Fibroblast of skin of right biceps (primary cell): ENCODE measurements at places on chromosomes 7 and 10.

GRCh38 chr10:9147475-9147874, 1093.0 kb downstream of the GATA3 start:
- no peak for DNase-seq

- DNase-seq: peak; percentile 8
These were observed 2.8 kb downstream of the ZNF248 start for GRCh38 chr10:37854626-37855025.

DNA sequence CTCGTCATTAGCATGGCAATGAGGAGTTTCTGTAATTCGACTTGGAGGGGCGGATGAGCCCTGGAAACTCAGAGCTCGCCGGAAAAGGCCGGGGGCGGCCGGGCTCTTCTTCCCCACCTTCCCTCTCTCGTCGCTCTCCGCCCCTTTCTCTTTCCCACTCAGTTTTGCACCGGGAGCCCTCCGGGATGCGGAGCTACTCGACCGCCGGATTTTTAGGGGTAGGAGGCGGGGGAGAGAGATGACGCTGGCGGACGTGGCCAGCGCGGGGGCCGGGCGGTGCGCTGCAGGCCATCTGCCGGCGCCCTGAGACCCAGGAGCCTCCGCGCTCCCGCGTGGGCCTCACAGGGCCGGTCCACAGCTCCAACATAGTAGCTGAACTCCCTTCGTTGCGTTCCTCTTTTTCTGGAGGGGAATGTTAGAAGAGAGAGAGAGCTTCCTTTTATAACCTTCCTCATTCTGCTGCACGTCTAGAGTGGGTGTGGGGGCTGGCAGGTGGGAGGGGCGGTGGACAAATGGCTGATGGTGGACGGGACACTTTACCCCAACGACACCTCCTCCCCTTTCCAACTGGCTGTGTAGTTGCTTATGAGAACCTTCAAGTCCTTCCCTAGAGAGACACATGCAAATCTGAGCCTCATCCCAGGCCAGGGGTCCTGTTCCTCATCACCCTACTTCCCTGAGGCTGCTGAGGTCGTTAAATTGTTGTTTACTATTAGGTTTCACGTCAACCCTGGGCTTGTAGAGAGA, 1.1 kb upstream of the HOXA1 start:
- DNase-seq: no peak

- DNase-seq: peak; percentile 79
These were observed 87.8 kb downstream of the CHRM2 start for GRCh38 chr7:136956232-136956631.

- DNase-seq: no peak
These were observed 389.4 kb upstream of the AUTS2 start for GRCh38 chr7:69208848-69209247.

GRCh38 chr7:108382932-108383331, 73.3 kb downstream of the NRCAM start:
- DNase-seq: no peak

DNA sequence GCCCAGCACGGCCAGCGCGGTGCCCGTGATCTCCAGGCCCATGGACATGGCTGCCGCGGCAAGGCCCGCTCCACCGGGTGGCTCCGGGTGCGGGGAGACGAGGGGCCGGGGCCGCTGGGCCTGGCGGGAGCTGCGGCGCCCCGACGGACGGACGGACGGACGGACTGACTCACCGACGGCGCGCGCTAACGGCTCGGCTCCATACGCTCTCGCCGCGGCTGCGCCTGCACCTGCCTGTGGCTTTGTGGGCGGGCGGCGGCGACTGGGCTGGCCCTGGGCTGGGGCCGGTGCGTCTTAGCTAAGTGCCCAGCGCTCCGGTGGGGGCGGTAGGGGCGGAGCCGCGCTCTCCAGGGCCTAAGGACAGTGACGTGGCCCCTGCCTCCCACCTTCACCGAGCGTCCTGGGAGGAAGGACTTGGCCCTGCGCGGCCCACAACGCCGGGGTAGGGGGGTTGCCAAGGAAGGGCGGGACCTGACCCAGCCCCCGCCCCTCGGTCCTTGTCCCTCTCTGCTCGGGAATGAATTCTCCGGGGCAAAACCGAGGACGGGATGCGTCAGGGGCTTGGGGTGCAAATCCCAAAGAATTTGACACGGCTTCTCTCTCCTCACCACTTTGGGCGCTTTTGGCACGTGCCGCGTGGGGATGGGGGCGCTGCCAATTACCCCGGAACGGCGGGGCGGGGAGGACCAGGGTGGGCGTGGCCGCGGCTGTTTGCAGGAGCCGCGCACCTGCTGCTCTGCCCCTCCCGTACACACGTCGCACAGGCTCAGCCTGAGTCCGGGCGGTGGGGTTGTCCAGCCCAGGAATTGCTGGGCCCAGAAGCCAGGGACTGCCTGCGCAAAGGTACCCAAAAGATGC, at the start of gene CLDN3:
Gene CLDN3, minus strand, starts transcription at position 269 of the 858 bp plus-strand sequence. Its CDS starts 221 bp downstream, at position 48.
- peak; percentile 12 for DNase-seq

DNA sequence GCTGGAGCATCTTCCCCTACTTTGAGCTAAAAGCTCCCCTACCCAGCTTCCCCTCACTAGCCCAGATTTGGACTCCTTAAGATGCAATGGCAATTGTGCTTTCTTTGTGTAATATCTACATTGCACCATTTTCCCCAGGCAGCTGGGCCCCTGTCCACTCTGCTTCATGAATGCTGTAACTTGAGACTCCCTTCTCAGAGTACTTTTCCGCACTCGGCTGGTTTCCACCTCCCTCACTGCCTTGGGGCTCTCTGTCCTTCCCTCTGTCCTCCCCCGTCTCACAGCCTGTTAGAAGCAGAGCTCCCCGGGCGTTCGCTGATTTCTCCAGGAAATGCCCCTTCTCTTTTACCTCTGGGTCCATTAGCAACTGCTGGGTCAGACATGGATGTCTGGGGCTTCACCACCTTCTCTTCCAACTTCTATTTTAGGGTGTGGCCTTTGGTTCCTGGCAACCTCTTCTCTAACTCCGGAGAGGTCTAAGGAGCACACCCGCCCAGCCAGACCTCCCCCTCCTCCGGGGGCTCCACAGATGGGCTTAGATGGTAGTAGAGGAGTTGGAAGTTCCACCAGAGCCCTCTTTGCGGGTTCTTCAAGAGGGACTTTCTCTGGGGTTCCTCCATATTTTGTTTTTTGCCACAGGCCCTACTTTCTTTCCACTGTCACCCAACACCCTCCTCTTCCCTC, 2.9 kb upstream of the TMEM72 start:
- DNase-seq: peak; percentile 22
